ENCODE measurements at places on chromosomes 4 and X. TPM values are rescaled to one million over a fixed set of nuclear protein-coding genes. Genes with fewer than 3 reads are reported as not detected.

TLR1 gene
- 0.32 TPM for total RNA-seq

DNA sequence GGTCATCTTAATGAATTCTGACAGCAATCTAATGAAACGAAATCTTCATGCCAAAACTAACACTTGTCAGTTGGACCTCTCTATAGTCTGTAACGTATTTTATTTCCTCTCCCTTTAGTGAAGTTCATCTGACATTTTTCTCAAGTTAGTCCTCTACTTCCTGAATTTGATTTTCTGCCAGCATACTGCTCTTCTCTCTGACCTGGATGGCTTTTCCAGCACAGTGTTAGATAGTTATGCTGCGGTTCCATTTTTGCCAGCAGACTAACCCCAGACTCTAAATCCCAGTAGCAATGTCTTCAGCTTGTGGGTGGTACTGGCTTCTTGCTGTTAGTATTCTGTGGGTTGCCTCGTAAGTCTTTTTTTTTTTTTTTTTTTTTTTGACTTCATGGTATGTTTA lies 146.7 kb upstream of the VEGFC start:
- peak; percentile 28 for DNase-seq

SPIN2A gene
- 1.3 TPM for total RNA-seq

DNA sequence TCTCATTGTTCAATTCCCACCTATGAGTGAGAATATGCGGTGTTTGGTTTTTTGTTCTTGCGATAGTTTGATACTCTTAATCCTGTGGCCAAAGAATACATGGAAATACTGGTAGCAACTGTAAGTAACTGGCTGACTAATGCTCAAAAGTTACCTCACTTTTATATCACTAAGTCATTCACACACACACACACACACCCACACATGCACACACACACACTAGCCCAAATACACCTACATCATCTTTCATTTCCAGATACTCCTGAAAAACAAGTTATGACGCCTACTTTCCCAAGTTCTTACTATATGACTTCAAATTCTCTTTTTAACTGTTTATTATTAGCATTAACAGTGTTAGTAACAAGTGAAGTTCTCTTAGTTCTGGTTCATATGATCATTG lies 101.3 kb downstream of the DCHS2 start:
- DNase-seq, result no peak

DNA sequence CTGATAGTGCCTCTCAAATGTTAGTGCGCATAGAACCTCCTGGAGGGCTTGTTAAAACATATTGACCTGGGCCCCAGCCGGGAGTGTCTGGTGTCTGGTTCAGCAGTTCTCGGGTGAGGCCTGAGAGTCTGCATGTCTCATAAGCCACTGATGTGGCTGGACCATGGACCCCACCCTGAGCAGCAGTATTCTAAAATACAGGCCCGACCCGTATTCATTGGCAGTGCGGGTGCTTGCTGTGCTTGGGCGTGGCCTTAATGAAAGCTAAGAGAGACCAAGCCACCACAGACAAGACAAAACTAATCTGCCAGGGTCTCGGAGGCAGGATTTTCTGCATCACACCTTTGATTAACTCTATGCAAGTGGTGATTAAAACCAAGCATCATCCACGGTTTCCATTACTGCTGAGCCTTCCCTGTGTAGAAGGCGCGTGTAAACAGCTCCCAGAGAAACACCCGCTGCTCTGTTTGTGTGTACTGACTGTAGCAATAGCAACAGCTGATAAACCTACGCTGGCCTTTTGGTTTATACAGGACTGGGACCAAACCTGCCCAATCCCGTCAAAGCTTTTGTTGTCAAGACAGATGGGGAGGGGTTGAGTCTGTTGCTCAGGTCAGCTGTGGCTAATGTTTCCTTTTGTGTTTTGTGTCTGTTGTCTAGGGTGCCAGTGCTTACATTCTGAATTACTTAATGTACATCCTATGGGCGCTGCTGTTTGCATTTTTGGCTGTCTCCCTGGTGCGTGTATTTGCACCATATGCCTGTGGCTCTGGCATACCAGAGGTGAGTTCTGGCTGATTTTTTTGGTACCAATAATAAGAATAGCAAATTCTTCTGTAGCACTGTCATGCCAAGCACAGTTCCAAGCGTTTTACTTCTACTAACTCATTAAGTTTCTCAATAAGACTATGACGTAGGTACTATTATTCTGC lies 40.8 kb downstream of the CLCN4 start:
- peak; percentile 68 for DNase-seq

GRCh38 chr4:7871356-7871755 lies 68.3 kb downstream of the AFAP1 start:
- no peak for DNase-seq

DNA sequence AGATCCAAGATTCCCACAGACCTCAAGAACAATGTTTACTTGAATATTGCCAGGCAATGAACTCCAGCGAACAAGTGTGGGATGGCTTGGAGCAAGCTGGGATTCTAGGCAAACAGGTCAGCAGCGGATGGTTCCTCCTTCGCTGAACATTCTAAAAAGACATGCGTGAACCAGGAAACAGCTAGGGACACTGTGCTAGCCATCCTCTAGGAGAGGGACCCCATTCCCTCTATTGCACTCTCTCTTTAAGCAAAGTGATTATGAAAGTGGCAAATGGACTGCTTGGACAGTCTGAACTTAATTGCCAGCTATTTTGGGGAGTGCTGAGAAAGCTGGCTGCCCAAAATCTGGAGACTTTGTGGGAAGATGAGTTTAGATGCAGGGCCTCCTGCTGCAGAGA lies 29.9 kb upstream of the TEC start:
- DNase-seq, result no peak

CENPVL2 gene
- not detected for total RNA-seq

DNA sequence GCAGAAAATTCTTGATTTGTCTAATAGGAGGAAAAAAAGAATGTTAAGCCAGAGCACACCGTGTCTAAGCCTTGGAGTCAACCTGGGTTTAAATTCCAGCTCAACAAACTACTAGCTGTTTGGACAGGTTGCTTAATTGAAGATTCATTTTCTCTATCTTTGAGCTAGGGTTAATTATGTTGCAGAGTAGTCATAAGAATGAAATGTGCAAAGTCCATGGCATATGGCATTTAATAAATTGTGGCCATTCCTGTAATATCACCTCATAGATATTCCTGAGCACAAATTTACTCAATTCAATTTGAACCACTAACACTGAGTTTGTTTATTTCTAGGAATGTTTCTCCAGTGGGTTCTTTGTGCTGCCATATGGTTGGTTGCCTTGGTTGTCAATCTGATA lies 4.6 kb downstream of the TMEM144 start:
- no peak for DNase-seq

FABP2 gene
- total RNA-seq, result not detected

GRCh38 chr4:183261953-183262775 lies 57.9 kb downstream of the CLDN22 start:
- DNase-seq, result peak; percentile 88

POU4F2 gene
- total RNA-seq, result not detected

HEPH gene
- total RNA-seq, result 1.3 TPM

DNA sequence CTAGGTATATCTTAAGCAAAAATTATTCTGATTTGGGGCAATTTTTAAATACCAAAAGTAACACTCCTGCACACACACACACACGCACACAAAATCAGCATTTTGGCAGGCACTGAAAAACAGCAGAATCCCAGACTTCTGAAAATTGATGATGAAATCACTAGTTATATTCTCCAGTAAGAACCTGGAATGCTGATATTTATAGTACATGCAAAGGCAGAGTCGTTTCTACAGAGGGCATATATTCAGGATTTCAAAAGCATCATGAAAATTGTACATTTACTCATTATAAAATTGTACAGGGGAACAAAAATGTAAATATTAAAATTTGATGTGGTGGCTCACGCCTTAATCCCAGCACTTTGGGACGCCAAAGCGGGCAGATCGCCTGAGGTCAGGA lies 352.5 kb upstream of the PITX2 start:
- DNase-seq, result no peak

AR gene
- total RNA-seq, result 11.3 TPM

DNA sequence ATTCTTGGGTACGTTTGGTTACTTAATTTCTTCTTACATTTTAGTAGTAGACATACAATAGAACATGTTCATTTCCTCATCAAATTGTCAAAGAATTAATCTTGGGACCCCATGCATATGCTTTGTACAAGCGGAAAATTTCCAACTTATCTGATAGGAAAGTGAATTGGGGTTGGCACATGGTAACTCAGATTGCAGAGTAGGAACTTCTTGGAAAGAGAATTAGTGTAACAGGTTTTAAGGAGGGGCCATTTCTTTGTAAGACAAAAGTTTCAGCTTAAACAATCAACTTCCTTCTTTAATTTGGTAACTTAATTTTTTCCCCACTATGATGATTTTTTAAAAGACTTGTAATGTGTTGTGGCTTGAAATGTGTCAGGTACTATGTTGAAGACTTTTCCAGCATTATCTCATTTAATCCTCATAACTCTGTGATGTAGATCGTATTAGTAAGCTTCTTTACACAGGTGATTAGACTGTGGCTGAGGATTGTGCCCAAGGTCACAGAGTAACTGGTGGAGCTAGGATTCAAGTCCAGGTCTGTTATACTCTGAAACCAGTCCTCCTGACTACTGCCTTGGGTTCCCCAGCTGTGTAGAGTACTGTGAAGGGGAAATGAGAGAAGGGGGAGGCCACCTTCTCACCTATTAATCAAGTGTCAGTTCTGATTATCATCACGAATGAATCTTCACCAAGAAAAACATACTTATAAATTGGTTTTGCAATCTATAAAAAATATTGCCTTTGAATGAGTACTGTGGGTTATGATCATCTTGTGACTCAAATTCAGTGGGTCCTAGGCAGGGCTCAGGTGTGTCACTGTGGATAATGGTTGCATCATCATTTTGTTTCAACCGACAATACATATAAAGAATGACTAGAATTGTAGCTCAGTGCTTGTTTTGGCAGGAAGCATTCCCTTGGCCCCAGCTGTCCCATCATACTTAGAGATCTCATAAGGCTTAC lies 4.3 kb downstream of the GK start:
- peak; percentile 32 for DNase-seq

DNA sequence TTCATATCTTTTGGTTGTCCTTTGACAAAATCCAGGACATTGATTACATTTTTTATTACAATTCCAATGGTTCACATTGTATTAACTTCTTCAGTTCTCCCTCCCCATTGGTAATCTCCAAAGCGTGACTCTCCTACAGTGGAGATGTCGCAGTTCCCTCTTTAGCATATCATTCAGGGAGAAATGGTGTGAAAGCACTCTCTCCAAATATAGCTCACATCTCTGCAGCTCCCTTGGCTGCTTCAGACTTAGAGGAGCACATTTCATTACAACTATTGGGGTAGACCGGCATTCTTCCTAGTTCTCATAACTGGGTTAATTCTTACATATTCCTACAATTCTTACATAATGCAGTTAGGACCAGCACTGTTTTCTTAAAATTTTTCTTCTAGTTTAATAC lies 25.3 kb downstream of the RNF150 start:
- DNase-seq, result no peak

DNA sequence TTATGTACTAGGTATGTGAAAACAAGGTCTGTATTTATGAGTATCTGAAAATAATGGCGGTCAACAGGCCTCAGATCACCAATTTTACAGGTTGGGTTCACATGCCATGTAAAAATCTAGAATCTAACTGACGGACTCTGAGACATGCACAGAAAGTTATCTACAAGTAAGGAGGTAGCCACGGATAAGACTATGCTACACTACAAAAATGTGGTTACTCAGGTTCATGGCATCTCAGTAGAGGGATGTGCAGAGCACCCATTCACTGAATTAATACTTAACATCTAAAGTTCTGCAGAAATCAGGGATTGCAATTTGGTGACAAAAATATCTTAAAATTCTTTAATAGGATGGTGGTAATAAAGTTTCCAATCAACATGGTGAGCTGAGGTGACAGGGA lies 155.9 kb downstream of the APBB2 start:
- no peak for DNase-seq

- no peak for DNase-seq
Observed at GRCh38 chr4:147644471-147644870, 27.3 kb downstream of the TMEM184C start.

IDS gene
- total RNA-seq, result 50.1 TPM

- DNase-seq, result no peak
Observed at GRCh38 chr4:5144384-5144783, 93.1 kb downstream of the STK32B start.

- DNase-seq, result peak; percentile 21
Observed at GRCh38 chr4:51930557-51930956, 87.6 kb downstream of the DCUN1D4 start.

- DNase-seq, result no peak
Observed at GRCh38 chrX:37476571-37477170, 94.8 kb upstream of the LANCL3 start.

CFAP99 gene
- not detected for total RNA-seq

GRCh38 chrX:7120878-7121219 lies 26.7 kb upstream of the STS start:
- DNase-seq, result no peak

XAGE1A gene
- total RNA-seq, result not detected

DNA sequence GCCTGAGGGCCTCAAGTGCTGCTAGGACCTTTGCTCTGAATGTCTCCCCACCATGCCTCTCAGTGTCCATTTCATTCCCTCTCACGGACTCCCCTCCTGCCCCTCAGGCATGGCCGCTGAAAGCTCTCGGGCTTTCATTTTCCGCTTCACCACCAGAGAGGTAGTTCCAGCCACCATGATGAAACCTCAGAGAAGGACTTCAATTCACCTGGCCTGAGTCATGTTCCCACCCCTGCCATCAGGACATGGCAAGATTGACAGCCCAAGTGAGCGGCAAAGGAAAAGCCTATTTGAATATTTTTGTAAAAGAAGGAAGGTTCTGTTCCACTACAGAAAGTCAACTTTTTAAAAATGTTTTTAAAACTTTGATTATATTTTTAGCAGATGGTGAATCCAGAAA lies 249.3 kb upstream of the GALNT7 start:
- no peak for DNase-seq

DNA sequence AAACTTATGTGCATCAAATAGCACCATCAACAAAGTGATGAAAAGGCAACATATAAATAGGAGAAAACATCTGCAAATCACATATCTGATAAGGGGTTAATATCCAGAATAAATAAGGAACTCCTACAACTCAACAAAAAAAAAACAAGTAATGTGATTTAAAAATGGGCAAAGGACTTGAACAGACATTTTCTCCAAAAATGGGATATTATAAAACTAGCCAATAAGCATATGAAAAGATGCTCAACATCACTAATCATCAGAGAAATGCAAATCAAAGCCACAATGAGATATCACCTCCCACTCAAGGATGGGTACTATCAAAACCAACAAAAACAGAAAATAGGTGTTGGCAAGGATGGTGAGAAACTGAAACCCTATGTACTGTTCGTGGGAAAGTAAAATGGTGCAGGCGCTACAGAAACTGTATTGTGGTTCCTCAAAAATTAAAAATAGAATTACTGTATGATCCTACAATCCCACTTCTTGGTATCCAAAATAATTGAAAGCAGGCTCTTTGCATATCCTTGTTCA lies 2.4 kb downstream of the DNAJB14 start:
- DNase-seq, result no peak

GAGE12D gene
- total RNA-seq, result not detected

- DNase-seq, result peak; percentile 30
Observed at GRCh38 chr4:71520850-71521249, 182.0 kb downstream of the SLC4A4 start.

DNA sequence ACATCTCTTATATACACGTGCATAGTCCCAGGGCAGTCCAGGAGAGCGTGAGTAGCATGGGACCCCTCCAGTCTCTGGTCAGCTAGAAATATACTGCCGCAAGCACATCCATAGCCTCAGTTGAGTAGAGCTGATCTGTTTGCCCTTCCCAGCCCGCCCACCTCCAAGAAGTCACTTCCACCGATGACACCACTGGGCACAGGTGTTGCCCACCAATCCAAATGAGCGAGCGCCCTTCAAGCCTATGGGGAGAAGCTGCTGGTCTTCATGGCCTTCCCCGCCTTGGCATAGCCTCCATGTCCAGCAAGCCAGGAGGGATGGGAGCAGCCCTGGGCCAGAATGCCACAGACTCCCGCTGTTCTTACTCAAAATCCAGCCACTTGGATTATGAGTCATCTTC lies 10.2 kb downstream of the DUSP9 start:
- DNase-seq, result no peak

Data from fibroblast of villous mesenchyme (primary cell).